ENCODE measurements at places on chromosomes 13 and 19.
A peak's percentile ranks its signal among the peaks of the same experiment; 100 is the strongest.

DNA sequence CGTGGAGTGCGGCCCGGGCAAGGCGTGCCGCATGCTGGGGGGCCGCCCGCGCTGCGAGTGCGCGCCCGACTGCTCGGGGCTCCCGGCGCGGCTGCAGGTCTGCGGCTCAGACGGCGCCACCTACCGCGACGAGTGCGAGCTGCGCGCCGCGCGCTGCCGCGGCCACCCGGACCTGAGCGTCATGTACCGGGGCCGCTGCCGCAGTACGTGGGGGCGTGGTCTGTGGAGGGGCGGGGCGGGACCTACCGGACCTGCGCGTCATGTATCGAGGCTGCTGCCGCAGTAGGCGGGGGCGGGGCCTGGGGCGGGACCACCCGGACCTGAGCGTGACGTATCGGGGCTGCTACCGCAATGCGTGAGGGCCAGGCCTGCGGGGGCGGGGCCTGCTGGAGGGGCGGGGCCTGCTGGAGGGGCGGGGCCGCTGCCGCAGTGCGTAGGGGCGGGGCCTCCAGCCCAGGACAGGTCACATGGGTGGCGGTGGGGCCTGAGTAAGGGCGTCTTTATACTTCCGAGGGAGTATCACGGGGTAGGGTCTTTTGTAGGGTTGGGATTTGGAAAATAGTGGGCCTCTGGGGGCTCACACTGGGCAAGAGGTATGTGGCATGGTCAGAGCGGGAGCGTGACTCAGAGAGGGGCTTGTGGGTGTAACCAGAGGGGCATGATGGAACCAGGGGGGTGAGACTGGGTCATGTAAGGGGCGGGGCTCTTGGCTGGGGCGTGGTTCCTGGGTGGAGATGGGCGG is 4.3 kb downstream of the FSTL3 start:
- DNase-seq = peak; percentile 96

GRCh38 chr13:30493658-30494381 is 28.1 kb upstream of the HMGB1 start:
- DNase-seq = no peak

- DNase-seq = no peak
Observed at GRCh38 chr19:46902402-46902766, 41.6 kb downstream of the ARHGAP35 start.

DNA sequence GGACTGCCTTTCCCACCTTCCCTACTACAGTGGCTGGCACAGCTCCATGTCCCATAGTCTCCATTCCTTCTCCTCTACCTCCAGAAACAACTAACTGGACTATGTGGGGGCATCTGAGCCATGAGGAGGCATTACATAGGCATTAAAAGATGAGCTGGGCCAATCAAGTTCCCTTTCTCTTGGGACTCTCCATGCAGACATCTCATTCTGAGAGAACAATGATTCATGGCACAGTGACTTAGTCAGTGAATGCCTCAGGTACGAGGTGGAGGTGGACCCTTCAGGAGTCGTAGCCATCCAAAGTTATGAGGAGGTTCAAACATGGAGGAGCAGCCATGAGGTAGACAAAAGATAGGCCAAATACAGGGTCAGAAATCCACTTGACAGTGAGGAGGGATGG is 70.0 kb downstream of the GPC6 start:
- no peak for DNase-seq

DNA sequence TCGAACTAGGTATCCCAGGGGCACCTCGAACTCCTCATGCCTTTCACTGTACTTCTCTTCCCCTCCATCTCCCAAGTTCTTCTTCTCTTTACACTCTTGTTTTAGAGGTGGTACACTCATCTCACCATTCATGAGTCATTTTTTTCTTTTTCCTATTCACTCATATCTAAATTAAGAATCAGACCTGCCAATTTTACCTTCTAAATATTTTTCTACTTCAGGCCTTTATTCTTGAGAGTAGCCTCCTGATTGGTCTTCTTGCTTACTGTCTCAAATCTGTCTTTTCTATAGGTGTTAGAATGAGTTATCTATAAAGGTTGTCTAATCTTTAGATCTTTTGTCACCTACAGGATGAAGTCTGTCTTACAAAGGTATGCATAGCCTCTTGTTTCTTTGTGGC is 20.7 kb downstream of the TDRD3 start:
- no peak for DNase-seq

DNA sequence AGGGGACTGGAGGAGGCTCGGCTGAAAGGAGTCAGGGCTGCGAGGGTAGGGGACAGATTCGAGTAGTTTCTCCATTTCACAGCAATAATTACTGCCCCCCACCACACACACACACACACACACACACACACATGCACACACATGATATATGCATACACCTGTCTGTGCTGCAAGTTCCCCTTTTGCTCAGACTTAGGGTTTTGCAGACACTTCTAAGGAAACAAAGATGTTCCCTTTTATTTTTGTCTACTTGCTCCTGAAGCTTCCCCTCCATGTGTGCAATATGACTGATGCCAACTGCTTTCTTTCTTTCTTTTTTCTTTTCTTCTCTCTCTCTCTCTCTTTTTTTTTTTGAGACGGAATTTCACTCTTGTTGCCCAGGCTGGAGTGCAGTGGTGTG is 13.4 kb downstream of the MBD3L2B start:
- DNase-seq = no peak

DNA sequence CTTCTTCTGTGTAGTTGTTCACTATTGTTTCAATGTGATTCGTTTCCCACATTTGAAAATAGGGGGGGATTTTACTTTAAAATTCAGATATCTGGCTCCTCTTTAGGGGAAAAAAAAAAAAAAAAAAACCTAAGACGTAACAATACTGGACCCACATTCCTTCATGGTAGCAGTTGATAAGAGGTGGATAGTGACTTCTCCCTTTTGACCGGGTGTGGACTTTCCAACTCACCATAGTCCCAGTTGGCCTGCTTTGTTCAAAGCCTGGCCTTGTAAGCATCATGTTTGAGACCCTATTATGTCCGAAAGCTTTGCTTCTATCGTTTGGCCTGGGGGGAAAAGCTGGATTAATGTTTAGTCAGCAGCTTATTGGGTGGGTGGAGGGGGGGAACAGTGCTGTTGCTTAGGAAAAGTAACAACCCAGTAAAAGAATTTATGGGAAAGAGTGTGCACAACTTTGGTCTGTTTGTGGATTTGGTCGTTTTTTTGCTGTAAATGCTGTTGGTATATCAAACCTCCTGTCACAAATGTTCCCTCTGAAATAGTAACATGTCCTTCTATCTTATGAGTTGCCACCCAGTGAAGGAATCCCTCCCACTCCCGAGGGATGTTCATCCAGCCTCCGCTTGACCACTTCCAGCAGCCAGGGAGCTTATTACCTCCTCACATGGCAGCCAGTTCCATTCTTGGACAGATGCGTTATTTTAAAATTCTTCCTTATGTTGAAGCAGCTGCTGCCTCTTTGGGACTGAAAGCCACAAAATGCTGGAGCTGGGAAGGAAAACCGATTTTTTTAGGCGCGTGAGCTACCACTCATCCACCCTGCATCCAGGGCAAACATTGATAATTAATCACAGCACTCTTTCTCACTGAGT is 10.4 kb downstream of the SAMD4B start:
- DNase-seq = peak; percentile 34

DNA sequence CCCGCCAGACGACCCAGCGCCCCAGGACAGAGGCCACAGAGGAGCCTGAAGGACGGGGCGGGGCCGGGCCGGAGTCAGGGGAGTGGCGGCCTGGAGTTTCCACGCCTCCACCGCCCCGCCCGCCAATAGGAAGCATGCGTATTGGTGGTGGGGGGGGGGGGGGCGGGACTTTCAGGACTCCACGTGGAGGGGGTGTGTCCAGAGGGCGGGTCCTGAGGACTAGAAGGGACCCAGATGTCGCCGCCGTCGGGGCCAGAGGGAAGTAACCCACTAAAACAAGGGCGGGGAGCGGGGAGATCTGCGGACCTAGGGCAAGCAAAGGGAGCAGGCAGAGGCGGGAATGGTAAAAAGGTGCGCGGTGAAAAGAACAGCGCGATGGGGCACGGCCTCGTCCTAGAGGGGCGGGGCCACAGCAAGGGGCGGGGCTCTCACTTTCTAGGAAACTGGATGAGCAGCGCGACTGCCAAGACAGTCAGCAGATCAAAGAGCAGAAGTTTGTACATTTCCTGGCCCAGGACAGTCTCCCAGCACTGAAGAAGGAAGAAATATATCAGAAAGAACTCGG is 2.8 kb upstream of the LENG1 start:
- DNase-seq = peak; percentile 63

DNA sequence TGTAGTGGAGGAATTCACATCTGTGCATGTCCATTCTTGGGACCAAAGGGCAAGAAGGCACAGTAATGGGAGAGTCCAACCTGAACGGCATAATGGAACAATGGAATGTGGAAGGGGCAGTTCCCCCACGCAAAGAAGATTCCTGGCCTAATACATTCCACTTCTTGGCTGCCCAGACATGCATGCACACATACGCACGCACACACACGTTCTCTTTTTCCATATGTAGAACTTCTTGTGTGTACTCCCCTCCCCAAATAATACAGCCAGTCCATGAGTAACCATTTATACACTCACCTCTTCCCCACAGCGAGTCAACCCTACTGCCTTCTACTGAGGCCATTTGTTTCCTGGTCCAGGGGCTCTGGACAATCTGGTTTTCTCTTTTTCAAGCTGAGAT is 6.0 kb upstream of the STK24 start:
- DNase-seq = no peak

- DNase-seq = no peak
Observed at GRCh38 chr13:51623473-51623872, 39.2 kb downstream of the WDFY2 start.

- no peak for DNase-seq
Observed at GRCh38 chr19:18975869-18976268, 34.9 kb upstream of the HOMER3 start.

DNA sequence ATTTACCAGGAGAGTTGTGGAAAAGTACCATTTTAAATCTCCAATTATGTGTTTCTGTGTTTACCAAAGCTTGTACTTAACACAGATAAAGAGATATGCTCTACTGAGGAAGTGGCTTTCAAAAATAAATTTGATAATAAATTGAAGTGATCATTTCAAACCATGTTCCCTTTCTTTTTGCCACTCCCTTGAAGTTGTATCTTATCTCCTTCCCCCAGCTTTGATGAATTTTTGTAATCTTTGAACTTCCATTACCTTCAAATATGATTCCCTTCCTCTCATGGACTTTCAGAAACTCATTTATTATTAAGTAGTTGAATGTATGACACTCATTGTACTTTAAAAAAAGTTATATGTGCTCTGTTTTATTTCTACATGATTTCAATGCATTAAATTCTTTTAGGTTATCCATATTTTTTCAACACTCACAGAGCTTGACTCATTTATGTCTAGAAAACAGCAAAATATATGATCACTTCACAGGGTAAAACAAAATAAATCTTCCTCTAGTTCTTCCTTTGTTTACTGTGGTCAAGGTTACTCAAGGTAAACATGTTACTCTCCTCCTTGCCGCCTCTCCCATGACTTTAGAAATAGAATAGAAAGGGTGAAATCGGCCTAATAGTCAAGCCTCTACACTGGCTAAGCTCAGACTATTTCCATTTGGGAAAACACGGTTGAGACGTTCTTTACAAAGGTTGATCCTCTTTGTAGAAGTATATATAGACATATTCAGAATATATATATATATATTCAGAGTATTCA is 251.2 kb upstream of the SPRY2 start:
- no peak for DNase-seq

DNA sequence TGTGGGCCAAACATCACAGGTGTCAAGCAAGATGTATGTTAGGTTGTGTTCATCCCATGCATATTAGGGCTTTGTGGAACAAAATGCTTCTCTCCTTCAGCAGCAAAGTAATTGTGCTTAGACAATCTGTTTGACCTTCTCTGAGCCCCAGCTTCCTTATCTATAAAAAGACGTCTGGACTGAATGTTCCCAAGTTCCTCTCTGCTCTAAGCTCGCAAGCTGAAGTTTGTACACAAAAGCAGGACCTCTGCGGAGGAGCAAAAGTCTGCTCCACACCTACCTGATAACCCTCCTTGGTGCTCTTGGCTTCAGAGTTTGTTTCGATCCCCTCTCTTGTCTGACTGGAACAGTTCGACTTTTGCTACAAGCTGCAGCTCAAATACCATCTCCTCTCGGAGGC is 95.7 kb upstream of the UBL3 start:
- DNase-seq = no peak

GRCh38 chr13:22482496-22483000 is 698.2 kb upstream of the SGCG start:
- no peak for DNase-seq

DNA sequence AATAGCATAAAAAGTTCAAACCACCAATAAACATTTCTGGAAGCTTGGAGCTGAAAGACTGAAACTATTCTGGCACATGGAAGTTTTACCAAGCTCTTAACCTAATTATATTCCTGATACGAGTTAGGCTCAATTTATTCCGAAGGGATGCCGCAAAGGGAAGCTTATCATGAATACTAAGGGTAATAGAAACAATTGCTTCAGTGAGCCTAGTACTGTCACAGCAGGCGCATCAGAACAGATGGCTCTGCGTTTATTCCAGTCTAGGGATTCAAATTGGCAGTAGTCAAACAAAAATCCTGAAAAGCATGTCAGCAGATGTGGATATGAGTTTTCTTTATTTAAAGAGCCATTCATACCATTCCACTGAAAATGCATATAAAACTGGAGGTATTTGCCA is 779.5 kb downstream of the GPC5 start:
- DNase-seq = peak; percentile 49

- no peak for DNase-seq
Observed at GRCh38 chr19:29328586-29328985, 115.6 kb upstream of the UQCRFS1 start.

DNA sequence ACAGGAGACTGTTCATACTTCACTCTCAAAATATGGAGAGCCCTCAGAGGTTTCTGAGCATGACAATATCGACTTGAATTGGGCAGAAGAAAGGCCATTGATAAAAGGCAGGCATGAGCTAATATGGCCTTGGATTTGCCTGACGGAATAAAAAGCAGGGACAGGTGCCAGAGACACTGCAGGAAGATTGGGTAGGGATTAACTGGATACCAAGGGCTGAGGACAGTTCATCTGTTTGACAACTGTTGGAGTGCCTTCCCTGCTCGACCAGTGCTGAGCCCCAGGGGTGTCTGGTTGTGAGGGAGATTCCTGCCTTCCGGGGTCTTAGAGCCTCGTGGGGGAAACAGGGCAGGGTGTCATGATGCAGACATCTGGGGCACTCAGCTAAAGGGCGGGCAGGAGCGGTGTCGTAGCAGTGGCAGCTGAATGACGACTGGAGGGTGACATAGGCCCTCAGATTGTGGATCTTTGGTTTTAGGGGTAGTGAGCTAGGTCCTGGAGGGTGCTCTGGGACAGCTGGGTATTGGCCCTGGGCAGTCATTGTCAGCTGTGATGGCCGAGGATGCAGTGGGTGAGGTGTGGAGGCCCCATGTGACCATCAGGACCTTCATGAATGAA is 12.3 kb downstream of the GATAD2A start:
- no peak for DNase-seq

- no peak for DNase-seq
Observed at GRCh38 chr13:77653301-77653700, 44.2 kb upstream of the SLAIN1 start.
